Stimulated activated CD8-positive, alpha-beta memory T cell treated with anti-CD3 and anti-CD28 coated beads, Interleukin-4, amount 100 ng/mL, for 4 hours (primary cell): ENCODE measurements at places on chromosomes 5 and 9.
A peak's percentile ranks its signal among the peaks of the same experiment; 100 is the strongest.

DNA sequence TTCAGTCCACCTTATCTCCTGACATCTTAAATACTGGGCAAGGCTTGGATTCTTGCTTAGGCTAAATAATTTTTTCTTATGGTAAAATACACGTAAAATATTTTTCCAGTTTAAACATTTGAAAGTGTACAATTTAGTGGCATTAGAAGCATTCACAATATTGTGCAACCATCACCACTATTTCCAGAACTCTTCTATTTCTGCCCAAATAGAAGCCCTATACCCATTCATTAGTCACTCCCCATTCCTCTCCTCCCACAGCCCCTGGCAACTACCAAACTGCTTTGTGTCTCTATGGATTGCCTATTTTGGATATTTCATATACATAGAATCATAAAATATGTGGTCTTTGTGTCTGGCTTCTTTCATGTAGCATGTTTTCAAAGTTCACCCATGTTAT, 57.6 kb downstream of the IL31RA start:
- DNase-seq: no peak

DNA sequence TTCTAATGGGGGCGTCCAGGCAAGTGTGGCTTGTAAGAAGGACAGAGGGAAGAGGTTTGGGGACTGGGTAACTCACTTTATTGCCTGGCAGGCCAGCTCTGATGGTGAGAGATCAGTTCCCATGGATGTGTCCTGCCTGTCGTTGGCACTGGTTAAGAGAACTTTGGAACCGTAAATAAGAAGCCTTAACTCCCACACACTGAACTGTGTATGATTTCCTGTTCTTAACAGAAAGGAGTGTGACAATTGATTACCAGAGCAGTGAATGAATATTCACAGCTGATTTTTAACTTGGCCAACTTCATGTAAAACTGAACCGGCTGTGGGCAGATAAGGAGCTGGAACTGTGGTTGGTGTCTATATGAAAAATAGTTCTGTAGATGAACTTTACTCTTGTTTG, 63.2 kb downstream of the MEGF10 start:
- no peak for DNase-seq

DNA sequence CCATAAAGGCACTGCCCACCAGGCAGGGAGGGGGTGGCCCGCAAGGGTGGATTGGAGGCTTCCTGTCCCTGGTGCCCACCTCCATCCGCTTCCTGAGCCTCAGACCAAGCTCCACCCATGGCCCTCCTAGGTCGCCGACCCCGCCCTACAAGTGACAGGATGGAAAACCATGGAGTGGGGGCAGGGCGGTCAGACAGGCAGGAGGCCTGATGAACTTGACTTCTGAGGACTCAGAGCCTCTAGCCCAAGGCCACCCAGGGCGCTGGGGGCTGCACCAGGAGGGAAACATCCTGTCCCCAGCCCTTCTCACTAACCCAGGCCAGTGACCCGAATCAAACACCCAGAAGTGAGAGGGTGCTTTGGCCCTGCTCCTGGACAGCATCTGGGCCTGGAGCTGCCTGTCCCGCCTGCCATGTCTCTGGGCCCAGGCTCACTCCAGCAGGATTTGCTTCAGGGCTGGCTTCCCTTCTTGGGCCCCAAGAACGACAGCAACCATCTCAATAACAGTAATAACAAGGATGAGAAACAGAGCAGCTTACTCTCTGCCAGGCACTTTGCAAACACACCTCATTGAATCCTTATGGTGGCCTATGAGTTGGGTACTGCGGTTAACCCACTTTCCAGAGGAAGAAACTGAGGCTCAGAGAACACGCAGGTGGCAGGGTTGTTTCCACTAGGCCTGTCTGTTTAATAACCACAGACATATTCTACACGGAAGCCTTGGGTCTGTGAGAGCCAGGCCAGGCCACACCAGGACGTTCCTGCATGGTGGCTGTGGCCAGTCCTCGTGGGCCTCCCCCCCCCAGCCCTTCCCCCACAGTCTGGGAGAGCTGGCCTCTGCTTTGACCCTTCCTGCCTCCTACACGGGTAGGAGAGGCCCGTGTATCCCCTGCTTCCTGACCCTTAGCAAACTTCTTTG, 4.4 kb upstream of the ST6GALNAC6 start:
- peak; percentile 46 for DNase-seq

DNA sequence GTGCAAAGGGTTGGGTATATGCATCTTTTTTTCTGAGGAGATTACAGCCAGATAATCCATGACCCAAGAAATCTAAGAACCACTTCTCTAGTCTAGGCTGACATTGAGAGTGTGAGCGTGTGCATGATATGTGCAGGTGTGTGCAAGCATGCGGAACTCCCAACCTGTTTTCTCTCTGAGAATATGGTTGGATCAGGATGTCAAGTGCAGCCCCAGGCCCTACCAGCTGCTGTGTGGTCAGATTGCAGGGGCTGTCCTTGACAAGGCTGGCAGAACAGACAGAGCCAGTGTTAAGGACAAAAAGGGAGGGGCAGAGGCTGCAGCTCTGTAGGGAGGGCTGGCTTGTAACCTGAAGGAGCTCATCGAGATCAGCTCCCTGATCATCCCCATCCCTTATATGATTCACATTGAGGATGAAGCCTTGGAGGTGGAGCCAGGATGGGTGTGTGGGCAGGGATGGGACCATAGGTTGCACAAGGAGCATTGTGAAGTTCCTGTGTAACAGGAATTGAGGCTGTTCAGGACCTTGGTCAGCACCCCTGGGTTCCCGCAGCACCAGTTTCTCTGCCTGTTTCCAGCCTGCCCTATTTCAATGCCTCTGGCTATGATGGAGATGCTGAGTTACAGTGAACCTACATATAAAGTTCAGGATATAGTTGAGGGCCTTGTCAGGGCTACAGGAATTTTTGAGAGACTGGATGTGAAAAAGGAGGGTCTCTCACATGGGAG, 52.6 kb upstream of the ARAP3 start:
- no peak for DNase-seq

GRCh38 chr9:38082446-38083287, 13.6 kb upstream of the SHB start:
- DNase-seq: no peak

DNA sequence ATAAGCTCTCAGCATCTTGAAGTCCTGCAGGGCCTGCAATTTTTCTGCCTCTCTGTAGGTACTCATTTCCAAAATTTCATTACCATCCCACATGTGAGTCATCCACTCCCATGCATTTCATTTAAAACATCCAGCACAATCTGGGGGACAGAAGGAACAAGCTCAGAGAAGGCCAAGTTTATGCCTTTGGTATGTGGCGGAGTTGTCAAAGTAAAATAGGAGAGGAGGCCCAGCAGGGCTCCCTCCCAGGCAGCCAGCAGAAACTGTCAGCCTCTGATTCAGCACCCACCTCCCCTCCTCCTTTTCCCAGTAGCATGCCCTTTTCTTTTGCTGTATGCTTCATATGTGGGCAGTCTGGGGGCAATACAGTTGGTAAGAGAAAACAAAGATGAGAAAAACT, 126.4 kb upstream of the ZNF366 start:
- DNase-seq: no peak

DNA sequence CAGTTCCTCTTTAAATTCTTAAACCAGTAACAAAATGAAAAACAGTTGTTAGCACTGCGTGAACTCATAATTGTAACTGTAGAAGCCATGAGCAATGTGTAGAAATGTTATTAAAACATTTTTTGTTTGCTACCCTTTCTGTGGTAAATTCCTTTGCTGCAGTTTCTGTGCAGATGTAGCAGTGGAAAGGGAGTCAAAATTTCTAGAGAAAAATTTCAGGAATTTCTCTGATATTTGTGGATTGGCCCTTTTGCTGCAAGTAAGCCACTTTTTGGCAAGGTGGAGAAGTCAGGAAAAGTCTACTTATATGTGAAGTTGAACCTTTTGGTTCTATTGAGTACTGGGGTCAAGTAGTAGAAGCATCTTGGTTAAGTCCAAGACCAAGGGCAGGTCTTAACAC, 10.1 kb downstream of the FBXL7 start:
- DNase-seq: no peak

GRCh38 chr5:97563050-97563657, 380.1 kb upstream of the RIOK2 start:
- no peak for DNase-seq

- DNase-seq: no peak
Measured at GRCh38 chr9:29176231-29176630, 1603.0 kb upstream of the C9orf72 start.

DNA sequence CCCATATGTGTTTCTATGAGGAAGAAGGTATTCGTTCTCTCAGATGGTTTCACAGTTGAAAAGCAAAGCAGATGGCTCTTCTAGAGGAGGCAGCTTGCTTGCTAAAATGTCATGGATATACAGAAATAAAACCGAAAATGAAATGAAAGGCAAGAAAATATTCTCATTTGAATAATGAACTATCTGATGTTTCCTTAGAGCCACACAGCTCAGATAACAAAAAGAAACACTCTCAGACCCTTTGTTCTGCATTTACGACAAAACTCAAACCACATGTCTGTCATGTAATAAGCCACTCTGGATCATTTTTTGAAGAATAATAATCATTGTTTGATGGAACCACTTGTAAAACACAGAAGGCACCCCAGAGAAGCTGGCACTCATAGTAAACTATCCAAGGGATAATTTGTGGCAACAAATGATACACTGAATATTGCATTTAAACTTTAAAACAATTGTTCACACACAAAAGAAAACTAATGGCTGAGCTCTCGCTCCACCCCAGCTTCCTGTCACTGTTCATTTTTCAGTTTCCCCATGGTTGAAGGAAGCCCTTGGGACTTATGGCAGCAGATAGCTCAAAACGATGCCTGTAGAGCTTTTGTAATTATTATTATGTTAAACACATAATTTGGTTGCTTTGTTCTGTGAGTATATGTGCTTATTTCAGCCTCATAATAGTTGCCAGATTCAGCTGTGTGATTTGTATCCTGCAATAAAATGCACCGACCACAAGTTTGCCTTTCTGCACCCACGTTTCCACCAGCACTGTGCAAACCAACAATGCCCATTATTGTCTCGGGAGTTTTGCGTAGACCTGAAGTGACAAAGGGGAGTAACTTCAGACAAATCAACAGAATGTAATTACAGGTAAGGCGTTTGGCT, 256.0 kb downstream of the TMEM167A start:
- no peak for DNase-seq

GRCh38 chr5:124748687-124749594, 2.5 kb upstream of the ZNF608 start:
- DNase-seq: no peak

GRCh38 chr5:169439362-169439761, 138.4 kb upstream of the SLIT3 start:
- DNase-seq: no peak

DNA sequence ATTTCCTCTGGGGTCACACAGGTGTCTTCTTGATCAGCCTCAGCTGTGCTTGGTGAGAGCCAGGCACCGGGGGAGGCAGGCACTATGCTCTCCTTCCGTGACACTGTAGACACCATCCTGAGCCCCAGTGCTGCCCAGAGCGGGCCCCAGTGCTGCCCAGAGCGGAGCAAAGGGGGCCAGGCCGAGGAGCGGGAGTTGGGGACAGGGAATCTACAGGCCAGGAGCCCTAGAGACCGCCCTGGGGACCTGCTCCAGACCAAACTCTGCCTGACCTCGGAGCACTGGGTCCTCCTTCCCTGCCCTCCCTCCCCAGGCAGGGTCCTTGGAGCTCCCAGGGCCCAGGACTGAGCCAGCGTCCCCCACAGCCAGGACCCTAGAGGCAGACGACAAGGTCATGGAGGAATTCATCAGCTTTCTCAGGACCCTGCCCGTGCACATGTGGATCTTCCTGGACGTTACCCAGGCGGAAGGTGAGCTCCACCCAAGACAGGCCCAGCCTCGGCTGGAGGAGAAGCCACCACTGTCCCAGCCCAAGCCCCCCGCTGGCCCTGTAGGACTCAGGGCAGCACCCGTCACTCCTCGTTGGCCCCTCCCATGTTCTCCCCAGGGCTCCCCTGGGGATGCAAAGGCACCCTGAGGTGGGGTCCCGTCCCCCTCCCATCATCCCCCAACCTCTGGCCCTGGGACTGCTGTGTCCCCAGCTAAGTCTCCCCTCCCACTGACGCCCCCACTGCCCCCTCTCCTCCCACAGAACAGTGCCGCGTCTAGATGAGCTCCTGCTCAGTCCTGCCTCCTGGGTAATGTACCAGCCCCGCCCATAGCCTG, 30.2 kb downstream of the PAEP start:
- no peak for DNase-seq

DNA sequence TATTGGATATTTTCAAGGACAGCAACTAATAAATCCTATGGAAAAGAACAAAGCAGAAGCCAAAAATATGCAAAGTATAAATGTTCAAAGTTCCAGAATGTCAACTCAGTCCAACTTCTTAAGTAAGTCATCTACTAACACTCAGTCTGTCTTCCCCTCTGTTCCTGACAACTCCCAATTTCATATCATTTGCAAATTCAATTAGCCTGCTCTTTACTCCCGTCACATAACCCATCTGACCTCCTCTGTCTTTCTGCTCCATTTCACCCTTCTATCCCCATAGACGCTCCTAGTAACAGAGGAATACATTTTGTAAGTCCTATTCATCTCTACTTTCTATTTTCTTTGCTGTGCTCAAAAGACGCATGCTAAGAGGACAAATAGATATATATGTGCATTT, 659.8 kb upstream of the MEF2C start:
- no peak for DNase-seq

- no peak for DNase-seq
Measured at GRCh38 chr5:90949469-90950358, 391.1 kb downstream of the ADGRV1 start.

GRCh38 chr5:121744577-121744976, 107.1 kb upstream of the FTMT start:
- DNase-seq: no peak

DNA sequence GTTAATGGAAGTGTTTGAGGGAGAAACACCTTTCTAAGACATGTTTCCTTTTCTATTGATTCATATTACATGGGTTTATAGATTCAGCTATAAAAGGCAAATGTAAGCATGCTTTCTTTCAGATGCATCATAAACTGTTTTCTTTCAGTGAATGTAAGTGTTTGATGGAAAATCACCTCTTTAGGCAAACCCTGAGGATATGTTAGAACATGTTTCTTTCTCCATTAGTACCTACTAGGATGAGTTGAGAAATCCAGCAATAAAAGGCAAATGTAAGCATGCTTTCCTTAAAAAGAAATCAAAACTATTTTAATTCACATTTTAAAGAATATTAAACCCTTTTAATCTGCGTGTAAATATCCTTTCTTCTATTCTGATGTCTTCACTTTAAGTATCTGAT, 31.6 kb downstream of the FNIP1 start:
- no peak for DNase-seq

DNA sequence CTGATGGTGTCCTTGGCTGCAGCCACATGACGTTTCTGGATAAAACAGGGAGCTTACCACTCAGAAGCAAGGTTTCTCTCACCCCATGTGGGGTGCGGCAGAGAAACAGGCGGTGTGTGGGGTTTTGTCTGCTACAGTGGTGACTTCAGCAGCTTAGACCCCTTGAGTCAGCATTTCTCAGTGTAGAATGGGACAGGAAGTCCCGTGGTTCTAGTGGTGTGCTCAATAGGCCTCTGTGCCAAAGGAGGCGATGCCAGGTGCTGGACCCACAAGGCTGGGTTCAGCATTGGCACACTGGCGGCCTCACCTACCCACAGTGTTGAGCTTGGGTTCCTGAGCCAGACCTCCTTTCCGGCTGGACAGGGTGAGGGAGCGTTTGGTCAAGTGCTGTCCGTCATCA, 125.2 kb upstream of the SMIM23 start:
- DNase-seq: no peak

GRCh38 chr5:1659100-1659981, 135.6 kb upstream of the LPCAT1 start:
- no peak for DNase-seq

- DNase-seq: no peak
Measured at GRCh38 chr9:81424431-81424830, 264.9 kb downstream of the TLE1 start.

- DNase-seq: no peak
Measured at GRCh38 chr9:18684593-18685317, 210.8 kb downstream of the ADAMTSL1 start.

GRCh38 chr9:106620866-106621265, 242.1 kb upstream of the ZNF462 start:
- DNase-seq: no peak
